Esophagus squamous epithelium (tissue), 5 donors: ENCODE measurements at places on chromosomes 16 and 17.

- DNase-seq = no peak
These were observed at the start of gene ITGA3 for GRCh38 chr17:50055426-50056216. ITGA3 (plus strand) TSS chr17:50056110; CDS start chr17:50056440, 330 bp downstream.

- no peak for DNase-seq
These were observed 52.5 kb downstream of the BANP start for GRCh38 chr16:88003736-88004135.

GRCh38 chr17:80624864-80625263, 80.2 kb downstream of the RPTOR start:
- no peak for DNase-seq

DNA sequence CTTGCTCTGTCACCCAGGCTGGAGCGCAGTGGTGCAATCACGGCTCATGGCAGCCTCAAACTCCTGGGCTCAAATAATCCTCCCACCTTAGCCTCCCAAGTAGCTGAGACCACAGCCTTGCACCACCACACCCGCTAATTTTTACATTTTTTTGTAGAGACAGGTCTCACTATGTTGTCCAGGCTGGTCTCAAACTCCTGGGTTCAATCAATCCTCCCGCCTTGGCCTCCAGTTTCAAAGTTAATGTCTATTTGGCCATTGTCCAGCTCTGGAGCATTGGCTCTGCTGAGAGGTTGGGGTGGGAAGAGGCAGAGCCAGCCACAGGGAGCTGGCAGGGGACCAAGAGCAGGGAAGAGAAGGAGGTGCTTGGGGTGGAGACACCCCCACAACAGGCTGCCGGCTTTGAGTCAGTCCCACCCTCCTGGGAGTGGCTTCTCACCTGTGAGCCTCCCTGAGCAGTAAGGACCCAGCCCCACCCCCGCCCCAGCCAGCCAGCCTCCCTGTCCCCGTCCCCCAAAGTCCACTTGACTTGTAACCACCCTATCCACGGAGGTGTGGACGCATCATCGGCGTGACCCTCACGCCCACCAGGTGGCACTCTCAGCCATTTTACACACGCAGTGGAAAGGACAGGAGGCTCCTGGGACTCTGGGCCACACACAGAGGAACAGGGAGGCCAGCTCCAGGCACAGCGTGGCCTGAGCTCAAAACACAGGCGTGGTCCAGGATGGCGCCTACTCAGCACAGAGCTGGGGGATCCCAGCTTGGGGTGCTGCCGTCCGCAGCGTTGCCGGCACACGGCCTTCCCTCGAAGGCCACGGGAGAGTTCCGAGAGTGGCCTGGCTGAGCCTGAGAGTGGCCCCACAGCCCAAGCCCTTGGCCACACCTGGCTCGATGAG, 22.8 kb upstream of the PVALEF start:
- DNase-seq = no peak

- DNase-seq = no peak
These were observed 5.3 kb downstream of the ARHGDIA start for GRCh38 chr17:81865733-81866439.

- DNase-seq = no peak
These were observed 72.1 kb upstream of the TNRC6C start for GRCh38 chr17:77886387-77886728.

- no peak for DNase-seq
These were observed 5.1 kb upstream of the CD68 start for GRCh38 chr17:7574176-7574953.
